Activated CD4-positive, alpha-beta T cell treated with anti-CD3 and anti-CD28 coated beads for 36 hours (primary cell): ENCODE measurements at places on chromosomes 11 and 22.
A peak's percentile ranks its signal among the peaks of the same experiment; 100 is the strongest.

- peak; percentile 39 for DNase-seq
These were observed 7.0 kb downstream of the SERHL2 start for GRCh38 chr22:42560781-42561180.

GRCh38 chr22:45205276-45205925 lies 35.3 kb downstream of the KIAA0930 start:
- no peak for DNase-seq

GRCh38 chr22:22111267-22111751 lies 128.7 kb upstream of the TOP3B start:
- DNase-seq, result peak; percentile 83

GRCh38 chr11:91630916-91631673 lies 593.5 kb upstream of the FAT3 start:
- DNase-seq, result no peak
